ENCODE measurements at places on chromosomes 16 and 17.

GRCh38 chr17:43467981-43468581 lies 15.7 kb upstream of the DHX8 start:
- DNase-seq, result no peak

DNA sequence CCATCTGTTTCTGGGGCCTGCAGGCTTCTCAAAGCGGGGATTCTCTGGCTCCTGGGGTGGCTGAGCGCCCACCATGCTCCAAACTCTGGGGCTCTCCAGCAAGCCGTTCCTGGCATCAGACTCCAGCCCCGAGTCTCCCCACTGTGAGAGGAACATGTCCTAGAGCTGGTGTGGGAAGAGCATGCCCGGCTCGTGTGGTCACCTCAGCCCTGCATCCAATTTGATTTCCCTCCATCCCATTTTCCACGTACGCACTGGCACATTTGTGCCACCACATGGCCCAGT lies 23.2 kb upstream of the KCNJ12 start:
- no peak for DNase-seq

DNA sequence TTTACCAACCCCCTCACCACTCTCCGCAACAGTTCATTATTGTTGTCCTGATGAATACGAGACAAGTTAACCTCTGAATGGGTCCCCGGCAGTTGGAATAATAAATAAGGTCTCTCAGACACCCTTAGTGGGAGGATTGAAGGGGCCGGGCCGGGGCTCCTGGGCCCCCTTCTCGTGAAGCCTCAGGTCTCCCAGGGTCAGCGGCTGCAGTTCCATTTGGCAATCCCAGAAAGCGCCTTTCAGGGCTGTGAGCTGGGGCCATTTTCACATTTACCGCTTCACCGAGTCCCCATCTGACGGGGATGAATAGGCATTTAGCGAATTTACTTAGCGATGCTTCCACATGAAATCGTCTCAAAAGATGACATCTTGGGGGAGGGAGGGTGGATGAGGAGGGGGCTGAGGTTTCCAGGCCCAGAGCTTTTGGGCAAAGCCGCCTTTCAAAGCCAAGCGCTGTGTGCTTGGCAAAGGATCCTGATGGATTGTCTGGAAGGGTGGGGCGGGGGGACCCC lies 309.8 kb downstream of the XYLT1 start:
- no peak for DNase-seq

DNA sequence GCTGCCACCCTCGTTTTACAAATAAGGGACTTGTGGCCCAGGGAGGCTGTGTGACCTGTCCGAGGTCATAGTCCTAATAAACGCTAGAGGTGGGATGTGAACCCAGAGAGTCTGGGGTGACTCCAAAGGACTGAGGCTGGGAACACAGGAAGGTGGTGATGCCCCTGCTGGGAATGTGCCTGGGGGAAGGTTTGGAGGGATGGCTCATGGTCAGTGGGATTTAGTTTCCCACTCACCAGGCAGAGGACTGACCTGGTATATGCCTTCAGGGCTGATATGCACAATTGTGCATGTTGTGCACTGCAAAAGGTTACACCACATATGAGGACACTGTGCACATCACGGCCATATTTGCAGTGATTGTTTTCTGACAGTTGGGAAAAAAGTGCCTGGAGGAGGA lies 13.9 kb upstream of the WNT9B start:
- no peak for DNase-seq

DNA sequence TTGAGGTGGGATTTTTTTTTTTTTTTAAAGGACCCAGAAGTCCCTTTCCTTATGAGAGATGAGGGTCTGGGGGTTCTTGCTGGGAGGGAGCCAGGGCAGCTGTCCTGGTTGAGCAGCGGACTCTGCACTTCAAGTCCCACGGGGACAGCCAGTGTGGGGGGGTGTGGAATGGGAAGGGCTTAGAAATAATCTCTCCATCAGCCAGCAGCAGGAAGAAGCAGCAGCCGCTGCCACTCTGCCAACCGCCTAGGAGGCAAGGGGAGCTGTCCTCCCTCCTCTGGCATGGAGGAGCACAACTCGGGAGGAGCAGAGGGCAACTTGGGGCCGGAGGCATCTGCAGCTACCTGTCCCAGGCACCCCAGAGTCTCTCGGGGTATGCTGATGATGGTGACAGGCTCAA lies at the start of gene KCNG4:
TSS of gene KCNG4 (minus strand) at position 104 of the 400 bp plus-strand sequence. CDS start 2,527 bp downstream, outside the sequence.
- DNase-seq, result no peak

DNA sequence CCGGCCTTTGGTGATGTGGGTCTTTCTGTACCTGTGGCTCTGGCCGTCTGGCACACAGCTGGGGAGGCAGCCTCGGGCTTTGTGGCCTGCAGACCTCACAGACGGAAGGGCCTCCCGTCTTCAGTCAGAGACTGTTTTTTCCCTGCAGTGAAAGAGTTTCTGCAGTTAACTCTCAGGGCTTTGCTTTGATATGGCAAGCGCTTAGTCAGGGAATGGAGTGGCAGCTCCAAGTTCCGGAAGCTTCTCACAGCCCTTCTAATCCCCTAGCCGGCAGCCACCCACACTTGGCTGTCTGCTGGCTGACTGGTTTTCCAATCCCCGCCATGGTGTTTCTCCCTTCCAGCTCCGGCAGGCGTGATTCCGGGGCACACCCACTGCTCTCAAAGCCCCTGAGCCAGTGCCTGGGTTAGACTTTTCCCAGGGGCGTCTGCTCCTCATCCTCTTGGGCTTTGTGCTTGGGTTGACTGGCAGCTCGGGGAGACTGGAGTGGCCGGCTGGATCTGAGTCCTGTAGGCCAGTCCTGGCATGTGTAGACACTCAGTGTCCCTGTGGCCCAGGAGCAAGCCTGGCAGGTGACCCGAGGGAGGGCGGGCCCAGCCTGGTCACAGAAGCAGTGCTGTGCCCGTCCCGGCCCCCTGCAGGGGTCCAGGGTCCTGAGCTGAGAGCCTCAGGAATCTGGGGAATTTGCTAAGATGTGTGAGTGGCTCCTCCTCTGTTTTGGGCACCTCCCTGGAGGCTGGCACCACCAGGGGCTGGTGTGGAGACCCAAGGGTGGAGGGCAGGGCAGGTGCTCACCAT lies 29.9 kb downstream of the BAIAP2 start:
- DNase-seq, result peak; percentile 34

GRCh38 chr17:34154961-34155730 lies 99.9 kb upstream of the CCL2 start:
- DNase-seq, result no peak

DNA sequence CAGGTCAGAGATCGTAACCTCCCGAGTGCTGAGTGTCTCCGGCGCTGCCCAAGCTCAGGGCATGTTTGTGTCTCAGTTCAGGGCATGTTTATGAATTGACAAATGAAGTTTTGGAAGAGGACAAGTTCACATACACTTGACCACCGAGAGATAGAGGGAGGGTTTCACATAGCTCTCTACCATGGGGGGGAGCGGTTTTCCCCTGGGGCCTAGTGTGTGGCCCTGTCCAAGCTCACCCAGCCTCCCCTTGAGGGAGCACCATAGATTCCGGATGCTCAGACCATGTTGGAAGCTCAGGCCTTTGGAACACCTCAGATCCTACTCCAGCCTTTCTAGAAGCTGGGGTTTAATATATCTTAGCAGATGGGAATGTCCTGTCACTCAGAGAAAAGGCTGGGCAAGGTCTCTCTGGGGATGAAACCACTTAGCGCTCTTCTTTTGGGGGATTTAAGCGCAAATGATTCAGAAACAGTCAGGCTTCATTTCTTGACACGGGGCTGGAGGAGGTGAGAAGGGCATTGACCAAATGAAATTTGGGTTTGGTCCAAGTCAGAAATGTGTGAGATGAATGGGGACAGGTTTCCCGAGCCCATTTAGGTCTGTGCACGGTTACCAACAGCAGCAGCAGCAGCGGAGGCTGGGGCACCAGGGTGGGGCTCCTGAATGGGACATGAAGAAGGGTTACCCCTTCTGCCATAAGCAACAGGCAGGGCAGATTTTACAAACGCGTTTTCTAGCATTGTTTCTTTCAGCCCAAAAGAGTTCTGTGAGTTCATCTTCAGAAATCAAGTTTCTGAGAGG lies 96.6 kb downstream of the METRNL start:
- no peak for DNase-seq

DNA sequence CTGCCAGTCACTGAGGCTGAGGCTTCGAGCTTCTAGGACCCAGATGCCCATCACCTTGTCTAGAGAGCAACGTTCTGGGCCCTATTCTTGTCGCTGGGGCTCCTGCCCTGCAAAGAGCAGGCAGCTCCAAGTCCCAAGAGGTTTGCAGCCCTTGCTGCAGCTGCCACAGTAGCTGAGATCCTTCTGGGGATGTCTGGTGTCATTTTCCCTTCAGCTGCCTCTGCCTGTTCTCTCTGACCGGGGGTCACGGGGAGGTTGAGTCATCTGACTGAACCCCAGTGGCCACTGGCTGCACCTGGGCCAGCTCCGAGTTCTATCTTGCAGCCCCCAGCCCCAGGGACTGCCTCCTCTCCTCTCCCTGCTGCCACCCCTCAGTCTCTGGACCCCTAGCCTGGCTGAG lies 4.9 kb downstream of the WSCD1 start:
- DNase-seq, result no peak

- no peak for DNase-seq
These were observed 721 bp downstream of the TBCD start for GRCh38 chr17:82752371-82753200.

GRCh38 chr17:61002316-61002736 lies 324.7 kb downstream of the BCAS3 start:
- DNase-seq, result no peak

DNA sequence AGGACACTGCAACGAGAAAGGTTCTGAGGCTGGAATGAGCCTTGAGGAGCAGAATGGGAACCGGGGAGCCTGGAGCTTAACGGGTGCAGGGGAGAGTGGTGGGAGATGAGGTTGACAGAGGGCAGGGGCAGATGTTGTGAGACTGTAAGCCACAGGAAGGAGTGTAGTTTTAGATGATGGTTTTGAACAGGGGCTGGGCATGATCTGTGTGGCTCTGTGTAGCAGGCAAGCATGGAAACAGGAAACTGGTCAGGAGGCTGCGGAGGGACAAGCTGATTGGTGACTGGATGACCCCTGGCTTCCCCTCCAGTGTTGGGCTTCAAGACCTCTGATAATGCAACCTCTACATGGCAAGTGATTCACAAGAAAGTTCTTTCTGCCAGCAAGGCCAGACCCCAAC lies 1.4 kb upstream of the CNGB1 start:
- DNase-seq, result no peak

GRCh38 chr17:40697297-40697696 lies 6.3 kb downstream of the KRT24 start:
- DNase-seq, result no peak

DNA sequence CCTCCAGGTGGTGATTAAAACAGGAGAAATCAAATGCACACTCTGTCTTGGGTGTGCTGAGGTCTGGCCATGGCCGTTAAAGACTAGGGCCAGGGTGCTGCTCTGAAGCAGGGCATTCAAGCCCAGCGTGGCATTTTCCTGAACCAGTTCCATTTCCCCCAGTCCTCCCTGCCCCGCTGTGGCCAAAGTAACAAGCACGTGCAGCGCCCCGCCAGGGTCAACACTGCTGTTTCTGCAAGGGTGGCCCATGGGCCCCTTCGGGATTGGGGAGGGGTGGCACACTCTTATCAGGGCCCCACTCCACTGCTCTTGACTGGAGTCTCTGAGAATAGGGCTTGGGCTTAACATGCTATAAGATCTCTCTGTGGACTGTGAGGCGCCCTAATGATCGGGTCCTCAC lies 72.9 kb downstream of the IL21R start:
- DNase-seq, result no peak

- DNase-seq, result no peak
These were observed 112.5 kb downstream of the HAPSTR1 start for GRCh38 chr16:9203956-9204355.

DNA sequence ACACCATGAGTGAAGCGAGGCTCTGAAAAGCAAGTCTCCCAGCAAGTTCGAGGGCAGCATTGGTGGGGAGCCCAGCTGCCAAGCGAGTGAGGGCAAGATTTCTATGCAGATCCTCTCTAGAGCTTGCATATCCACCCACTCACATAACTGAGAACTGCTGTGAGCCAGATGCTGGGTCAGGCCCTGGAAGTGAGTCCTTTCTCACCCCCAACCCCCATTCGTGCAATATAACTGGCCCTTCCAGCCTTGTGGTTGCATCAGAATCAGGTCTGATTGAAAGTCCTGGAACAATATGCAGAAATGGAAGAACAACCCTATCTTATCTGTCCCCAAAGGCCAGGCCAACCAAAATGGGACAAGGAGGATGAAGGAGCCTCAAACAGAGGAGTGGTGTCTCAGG lies 146.6 kb downstream of the IRX5 start:
- no peak for DNase-seq

DNA sequence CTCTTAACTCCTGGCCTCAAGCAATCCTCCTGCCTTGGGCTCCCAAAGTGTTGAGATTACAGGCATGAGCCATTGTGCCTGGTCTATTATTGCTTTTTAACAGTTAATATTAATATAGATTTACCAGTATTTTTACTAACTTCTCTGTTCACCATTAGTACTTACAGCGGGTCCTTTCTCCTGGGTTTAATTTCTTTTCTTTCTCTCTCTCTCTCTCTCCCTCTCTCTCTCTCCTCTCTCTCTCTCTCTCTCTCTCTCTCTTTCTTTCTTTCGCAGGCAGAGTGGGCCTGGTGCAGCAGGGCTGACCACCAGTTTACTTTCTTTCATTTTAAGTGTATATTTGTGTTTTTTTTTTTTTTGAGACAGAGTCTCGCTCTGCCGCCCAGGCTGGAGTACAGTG lies 14.7 kb upstream of the DHX40 start:
- no peak for DNase-seq

DNA sequence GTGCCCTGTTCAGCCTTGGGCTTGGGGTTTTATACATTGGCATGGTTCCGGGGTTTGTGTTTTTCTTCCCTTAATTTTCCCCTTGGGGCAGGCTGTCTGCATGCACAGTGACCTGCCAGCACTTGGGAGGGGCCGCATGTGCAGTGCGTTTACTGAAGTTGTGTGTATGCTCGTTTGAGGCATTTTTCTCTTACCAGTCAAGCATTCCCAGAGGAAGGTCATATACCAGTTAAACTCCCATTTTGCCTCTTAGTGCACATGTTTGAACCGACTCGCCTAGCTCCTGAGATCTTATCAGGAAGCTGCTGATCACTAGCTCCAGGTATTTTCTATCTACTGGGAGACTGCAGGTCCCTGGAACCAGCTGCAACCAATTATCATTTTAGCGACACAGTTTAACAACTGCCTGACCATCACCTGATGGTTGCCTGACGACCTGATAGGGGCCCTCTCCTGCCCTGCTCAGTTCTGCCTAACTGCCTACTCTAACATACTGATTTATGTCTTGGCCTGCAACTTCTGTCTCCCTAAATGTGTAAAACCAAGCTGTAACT lies 51.4 kb downstream of the MFSD11 start:
- DNase-seq, result no peak

- no peak for DNase-seq
These were observed 89.2 kb upstream of the CDC42EP4 start for GRCh38 chr17:73400915-73401545.

- no peak for DNase-seq
These were observed at the start of gene RPRML for GRCh38 chr17:46979147-46979863. Gene RPRML (minus strand): TSS chr17:46979253. CDS start chr17:46979007, 246 bp downstream.

Measured in epithelial cell of prostate (primary cell).